Hematopoietic multipotent progenitor cell treated with erythropoietin and hydrocortisone succinate and interleukin-3 and kit ligand, for 15 days (in vitro differentiated cells): ENCODE measurements at places on chromosomes 12 and 14.

DNA sequence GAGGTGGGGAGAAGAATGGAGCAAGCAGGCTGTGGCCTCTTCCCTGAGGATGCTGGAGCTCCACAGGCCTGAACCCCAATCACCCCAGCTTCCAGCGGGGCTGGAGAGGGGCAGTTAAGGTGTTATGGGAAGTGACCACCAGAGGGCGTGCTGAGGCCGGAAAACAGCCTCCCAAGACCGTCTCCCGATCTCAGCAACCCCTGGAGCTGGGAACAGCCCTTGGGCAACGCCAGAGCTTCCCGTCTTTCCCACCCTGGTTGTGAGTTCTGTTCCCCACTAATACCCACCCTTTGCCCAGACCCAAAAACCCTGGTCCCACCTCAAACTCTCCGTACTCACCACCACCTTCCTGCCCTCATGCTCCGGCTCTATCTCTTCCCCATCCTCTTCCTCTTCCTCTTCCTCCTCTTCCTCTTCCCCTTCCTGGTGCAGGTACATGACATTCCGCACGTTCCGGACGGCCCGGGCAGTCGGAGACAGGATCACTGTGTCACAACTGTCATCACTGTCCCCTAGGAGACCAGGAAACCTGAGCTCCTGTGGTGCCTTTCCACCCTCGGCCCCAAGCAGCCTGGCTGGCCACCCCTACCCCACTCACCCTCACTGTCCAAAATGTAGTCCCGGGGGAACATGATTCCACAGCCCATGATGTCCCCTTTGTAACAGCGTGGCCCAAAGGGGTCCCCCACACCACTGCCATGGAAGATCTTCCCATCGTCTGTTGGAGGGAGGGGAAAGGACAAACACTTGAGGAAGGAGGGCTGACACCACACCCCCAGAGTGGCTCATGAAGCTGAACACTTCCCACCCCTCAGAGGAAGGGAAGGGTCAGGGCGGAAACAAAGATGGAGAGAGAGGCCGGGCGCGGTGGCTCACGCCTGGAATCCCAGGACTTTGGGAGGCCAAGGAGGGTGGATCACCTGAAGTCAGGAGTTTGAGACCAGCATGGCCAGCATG is 12.9 kb downstream of the SPRYD3 start:
- peak; percentile 78 for DNase-seq

DNA sequence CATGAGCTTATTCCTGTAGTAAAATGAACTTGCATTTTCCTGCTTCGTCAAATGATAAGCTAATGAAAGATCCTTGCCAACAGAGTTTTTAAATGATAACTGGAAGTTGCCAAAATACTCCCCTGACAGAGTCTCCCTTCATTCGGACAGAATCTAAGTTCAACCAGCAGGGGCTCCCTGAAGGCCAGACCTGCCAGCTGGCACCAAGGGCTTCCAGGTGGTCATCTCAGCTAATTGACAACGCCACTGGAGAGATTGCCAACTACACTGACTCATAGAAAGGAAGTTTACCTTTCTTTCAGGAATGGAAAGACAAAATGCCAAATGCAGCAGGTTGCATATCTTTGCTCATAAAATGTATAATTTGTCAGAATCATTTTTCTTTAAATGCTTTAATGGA is 462.8 kb downstream of the GXYLT1 start:
- DNase-seq, result no peak

GRCh38 chr14:47675466-47676314 is at the start of gene MDGA2:
Gene MDGA2 (minus strand): TSS chr14:47675605.
- no peak for DNase-seq

- no peak for DNase-seq
Observed at GRCh38 chr12:5720381-5721005, 224.6 kb downstream of the ANO2 start.

DNA sequence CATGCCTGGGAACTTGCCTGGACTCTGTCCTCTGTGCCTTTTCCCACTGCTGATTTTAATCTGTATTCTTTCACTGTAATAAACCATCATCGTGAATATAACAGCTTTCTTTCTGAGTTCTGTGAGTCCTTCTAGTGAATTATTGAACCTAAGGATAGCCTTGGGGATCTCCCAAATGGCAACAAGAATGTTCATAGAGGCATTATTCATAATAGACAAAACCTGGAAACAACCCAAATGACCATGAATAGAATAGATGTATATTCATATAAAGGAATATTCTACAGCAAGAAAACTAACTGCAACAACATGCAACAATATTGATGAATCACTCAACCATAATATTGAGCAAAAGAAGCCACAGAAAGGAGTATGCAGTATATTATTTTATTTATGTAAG is 44.7 kb upstream of the CEP83 start:
- DNase-seq, result no peak

GRCh38 chr14:22517117-22517720 is 71.8 kb downstream of the DAD1 start:
- DNase-seq, result no peak

DNA sequence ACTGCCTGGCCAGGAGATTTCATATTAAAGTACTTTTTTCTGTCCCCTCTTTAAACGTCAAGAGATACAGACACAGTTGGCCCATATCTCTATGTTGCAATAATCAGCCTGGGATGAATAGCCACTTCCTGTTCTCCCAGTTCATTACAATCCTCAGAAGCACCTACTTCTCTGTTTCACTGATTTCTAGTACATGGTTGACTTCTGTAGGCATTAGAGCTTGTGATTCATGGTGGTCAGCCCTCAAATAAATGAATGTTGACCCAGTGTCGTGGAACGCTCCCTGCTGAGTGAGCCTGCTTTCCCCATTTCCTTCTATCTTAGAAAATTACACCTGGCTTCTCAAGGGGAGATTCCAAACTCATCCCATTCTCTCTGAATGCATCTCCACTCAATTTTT is 416.7 kb downstream of the PDZRN4 start:
- DNase-seq, result no peak

DNA sequence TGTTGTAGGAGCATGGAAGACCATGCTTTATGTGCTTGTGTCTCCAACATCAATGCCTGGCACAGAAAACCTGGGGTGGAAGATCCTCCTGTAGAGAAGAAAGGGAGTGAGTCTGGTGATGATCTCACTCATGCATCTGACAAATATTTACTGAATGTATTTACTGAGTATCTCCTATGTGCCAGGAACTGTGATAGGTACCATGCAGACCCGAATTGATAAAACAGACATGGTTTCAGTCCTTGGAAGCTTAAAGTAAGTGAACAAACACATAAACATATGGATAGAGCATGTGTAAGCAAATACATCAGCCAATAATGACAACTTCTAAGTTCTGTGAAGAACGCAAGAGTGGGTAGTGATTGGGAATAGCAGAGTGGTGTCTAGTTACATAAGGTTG is 117.0 kb upstream of the CCDC198 start:
- no peak for DNase-seq

GRCh38 chr14:104928391-104929133 is 3.9 kb downstream of the PLD4 start:
- DNase-seq, result no peak

- DNase-seq, result no peak
Observed at GRCh38 chr14:100038065-100038464, 27.2 kb upstream of the EVL start.

- DNase-seq, result no peak
Observed at GRCh38 chr14:94649543-94650443, 37.6 kb downstream of the SERPINA3 start.

DNA sequence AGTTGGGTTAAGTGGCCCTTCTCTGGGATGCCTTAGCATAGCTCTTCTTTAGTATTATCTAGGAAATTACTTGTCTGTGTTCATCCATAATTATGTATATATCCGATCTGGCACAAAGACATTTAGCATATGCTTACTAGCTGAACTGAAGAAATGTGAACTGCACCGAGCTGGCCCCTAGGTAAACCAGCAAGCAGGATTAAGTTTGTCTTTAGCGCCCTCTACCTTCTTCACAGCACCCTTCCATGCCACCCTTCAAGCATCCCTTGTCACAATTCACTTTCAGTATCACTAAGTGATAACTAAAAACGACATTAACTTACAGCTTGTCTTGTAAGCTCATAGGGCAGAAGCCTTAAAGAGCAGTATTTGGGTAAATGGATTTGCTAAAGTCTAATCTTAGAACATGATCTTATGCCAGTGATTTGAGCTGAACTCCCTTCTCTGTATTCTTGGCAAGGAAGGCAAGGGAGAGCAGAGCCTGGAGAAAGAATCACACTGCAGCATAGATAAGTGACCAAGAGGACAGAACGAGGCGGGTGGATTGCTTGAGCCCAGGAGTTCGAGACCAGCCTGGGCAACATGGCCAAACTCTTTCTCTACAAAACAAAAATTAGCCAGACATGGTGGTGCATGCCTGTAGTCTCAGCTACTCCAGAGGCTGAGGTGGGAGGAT is 2.6 kb upstream of the HAL start:
- DNase-seq, result peak; percentile 41

GRCh38 chr12:43988838-43989560 is 153.1 kb downstream of the TMEM117 start:
- DNase-seq, result no peak

DNA sequence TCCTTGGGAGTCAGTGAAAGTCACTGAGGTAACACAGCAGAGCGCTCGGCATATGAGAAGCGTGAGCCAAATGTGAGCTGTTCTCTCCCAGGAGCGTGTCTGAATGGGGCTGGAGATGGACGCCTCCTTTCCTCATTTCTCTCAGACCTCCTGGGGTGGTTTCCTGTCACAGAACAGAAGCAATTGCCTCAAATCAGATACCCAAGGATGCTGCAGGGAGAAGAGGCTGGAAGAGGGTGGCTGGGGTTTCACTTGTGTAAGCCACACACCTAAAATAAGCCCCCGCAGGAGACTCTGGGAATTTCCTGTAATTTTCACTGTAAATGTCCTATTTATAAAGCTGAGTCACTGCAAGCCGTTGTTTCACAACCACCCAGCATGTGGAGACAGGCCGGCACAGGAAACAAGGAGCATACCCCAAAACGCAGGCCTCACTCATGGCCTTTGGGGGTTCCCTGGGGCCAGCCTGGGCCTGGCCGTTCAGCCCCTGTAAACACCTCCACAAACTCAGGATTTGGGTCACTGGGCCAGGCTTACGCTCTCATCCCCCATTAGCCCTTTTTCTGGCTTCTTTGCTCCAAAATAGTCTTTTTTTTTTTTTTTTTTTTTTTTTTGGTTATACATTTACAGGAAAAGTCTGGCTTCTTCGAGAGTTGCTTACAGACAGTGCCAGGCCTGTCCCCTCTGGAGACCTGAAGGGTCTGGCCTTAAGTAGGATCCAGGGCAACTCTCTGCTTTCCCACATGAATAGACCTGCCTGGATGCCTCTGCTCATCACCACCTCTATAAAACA is 55.3 kb downstream of the VCPKMT start:
- DNase-seq, result no peak

GRCh38 chr12:12327802-12328201 is 22.2 kb downstream of the MANSC1 start:
- peak; percentile 70 for DNase-seq
